Activated T-cell treated with anti-CD3 and anti-CD28 coated beads for 48 hours (primary cell): ENCODE measurements at places on chromosomes 11 and 22.

- DNase-seq: no peak
These were observed 40.2 kb downstream of the TBX1 start for GRCh38 chr22:19800761-19801244.

DNA sequence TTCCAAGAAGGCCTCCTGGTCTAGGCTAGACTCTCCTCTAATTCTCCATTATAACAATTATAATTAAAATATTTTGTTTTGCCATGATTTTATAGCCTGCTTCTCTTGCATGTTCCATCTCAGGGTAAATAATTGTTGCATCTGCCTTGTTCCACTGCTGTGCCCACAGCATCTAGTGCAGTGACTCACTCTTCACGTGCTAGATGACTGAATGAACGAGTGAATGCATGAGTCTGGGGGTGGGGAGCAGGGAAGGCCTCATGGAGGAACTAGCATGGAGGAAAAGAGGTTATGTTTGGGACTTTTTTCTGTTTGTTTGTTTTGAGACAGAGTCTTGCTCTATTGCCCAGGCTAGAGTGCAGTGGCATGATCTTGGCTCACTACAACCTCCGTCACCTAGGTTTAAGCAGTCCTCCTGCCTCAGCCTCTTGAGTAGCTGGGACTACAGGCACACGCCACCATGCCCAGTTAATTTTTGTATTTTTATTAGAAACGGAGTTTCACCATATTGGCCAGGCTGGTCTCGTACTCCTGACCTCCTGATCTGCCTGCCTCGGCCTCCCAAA, 5.2 kb upstream of the OAF start:
- no peak for DNase-seq

GRCh38 chr22:48897645-48898370, 929.9 kb downstream of the BRD1 start:
- no peak for DNase-seq

DNA sequence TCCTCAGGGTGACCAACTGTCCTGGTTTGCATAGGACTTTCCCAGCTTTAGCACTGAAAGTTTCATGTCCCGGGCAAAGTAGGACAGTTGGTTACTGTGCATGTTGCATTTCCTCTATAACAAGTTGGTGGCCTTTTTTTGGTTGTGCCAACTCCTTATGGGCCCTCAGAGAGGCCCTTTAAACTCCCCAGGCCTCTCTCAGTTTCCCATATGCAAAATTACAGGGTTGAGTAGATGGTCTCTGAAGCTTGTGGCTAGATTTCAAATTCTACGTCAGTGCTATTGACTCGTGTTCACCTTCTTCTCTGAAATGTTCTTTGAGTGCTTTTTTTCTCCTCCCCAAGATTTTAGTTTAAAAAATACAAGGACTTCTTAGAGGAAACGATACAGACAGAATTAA, 92.5 kb downstream of the MYO18B start:
- no peak for DNase-seq

DNA sequence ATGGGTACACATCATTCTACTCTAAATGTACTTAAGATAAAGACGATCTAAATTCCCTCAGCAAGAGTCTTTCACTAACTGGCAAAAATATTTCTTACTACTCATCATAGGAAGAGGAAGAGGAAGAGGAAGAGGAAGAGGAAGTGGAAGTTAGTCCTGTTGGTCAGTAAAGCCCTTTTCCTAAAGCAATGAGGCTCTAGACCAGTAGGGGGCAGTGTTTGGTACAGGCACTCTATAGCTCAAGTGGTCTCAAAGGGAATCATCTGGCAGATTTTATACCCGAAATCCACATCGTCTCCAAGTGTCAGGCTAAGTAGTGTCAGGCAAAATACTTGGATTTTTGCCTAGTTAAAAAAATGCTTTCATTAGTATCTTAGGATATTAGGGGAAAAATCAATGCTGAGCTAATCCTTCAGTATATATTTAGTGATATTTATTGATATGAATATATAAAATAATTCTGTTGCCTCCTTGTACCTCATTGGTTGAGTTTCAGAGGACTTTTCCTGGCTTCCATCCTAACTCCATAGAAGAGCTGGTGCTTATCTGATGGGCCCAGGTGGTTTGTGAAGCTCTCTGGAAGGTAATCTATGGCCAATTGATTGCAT, 7.7 kb downstream of the BLID start:
- no peak for DNase-seq

- DNase-seq: no peak
These were observed 1.1 kb upstream of the CNTN5 start for GRCh38 chr11:99019696-99020095.

GRCh38 chr11:68168694-68169093, 44.4 kb downstream of the KMT5B start:
- DNase-seq: no peak

DNA sequence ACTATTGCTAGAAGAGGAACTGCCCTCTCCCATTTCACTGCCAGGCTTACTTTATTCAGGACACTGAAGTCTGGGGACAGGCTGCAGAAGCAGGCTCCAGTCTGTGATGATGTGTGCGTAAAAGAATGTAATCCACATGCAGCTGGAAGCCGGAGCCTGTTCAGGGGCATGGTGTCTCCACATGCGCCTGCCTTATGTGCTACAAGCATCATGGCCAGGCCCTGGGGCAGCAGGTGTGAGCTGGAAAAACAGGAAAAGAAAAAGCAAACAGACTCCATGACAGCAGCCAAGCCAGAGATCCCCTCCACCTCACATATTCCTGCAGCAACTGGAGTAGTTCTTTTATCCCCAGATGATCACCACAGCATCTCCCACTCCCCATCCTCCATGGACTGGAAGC, 33.4 kb downstream of the ARFGAP2 start:
- DNase-seq: no peak
